ENCODE measurements at places on chromosomes 11 and 22. TPM values are rescaled to one million over a fixed set of nuclear protein-coding genes. Genes with fewer than 3 reads are reported as not detected.

Gene FAM227A
- 0.27 TPM for total RNA-seq

Gene VPREB1
- total RNA-seq = not detected

Gene PCF11
- total RNA-seq = 24.5 TPM

Gene CD151
- total RNA-seq = 462 TPM

Gene TBX1
- total RNA-seq = 3.6 TPM

Gene C11orf91
- total RNA-seq = not detected

Gene PKNOX2
- 9.1 TPM for total RNA-seq

Gene MS4A15
- total RNA-seq = not detected

Gene ELMOD1
- 0.41 TPM for total RNA-seq

Gene MTCH2
- 103 TPM for total RNA-seq

Gene FUT4
- 1.3 TPM for total RNA-seq

Gene PLEKHA7
- total RNA-seq = 18.3 TPM

Gene OR6T1
- total RNA-seq = not detected

Gene OLFML1
- total RNA-seq = 8.5 TPM

Gene GLB1L2
- 0.32 TPM for total RNA-seq

Gene APLNR
- total RNA-seq = 18.4 TPM

Gene HTR3B
- total RNA-seq = not detected

Gene CHRM4
- total RNA-seq = not detected

Gene CCDC73
- total RNA-seq = not detected

Gene KCTD14
- 0.24 TPM for total RNA-seq

Gene RASD2
- 9.5 TPM for total RNA-seq

Gene SCGB1C1
- not detected for total RNA-seq

Gene RBMXL2
- not detected for total RNA-seq

Gene CABP7
- not detected for total RNA-seq

Gene APOL4
- 6.9 TPM for total RNA-seq

Gene OR8G5
- total RNA-seq = not detected

Gene SHISAL1
- total RNA-seq = 1.5 TPM

Gene CASP5
- total RNA-seq = not detected

Gene C11orf86
- not detected for total RNA-seq

Gene TSPAN32
- total RNA-seq = 15.0 TPM

Gene NPAS4
- total RNA-seq = not detected

Gene TP53I11
- total RNA-seq = 59.1 TPM

Gene CARNS1
- 14.1 TPM for total RNA-seq

Gene ARHGAP8
- 0.16 TPM for total RNA-seq

Gene LMO2
- 7.2 TPM for total RNA-seq

Gene FAM180B
- total RNA-seq = 0.22 TPM

Gene LRRC56
- total RNA-seq = 0.16 TPM

Gene GSTT2B
- 4.6 TPM for total RNA-seq

Gene LARGE2
- total RNA-seq = not detected

Gene NLRP10
- not detected for total RNA-seq

Gene RCE1
- total RNA-seq = 5.6 TPM

Gene OR5B3
- total RNA-seq = not detected

Gene TMEM123
- 80.0 TPM for total RNA-seq

Gene CTSD
- total RNA-seq = 957 TPM

Gene ACRV1
- total RNA-seq = not detected

Gene SYTL2
- 2.4 TPM for total RNA-seq

Gene RNH1
- total RNA-seq = 190 TPM

Gene IGF2
- 80.9 TPM for total RNA-seq

Gene BLID
- not detected for total RNA-seq

Gene KRTAP5-7
- not detected for total RNA-seq

Gene OR56A4
- not detected for total RNA-seq

Gene MOGAT2
- total RNA-seq = 0.22 TPM

Gene TEF
- 23.5 TPM for total RNA-seq

Gene CNGA4
- not detected for total RNA-seq

Gene USH1C
- not detected for total RNA-seq

Gene DMC1
- total RNA-seq = 0.46 TPM

Gene PLAAT5
- 4.8 TPM for total RNA-seq
